Fibroblast of skin of right biceps (primary cell): ENCODE measurements at places on chromosomes 13 and 19.

DNA sequence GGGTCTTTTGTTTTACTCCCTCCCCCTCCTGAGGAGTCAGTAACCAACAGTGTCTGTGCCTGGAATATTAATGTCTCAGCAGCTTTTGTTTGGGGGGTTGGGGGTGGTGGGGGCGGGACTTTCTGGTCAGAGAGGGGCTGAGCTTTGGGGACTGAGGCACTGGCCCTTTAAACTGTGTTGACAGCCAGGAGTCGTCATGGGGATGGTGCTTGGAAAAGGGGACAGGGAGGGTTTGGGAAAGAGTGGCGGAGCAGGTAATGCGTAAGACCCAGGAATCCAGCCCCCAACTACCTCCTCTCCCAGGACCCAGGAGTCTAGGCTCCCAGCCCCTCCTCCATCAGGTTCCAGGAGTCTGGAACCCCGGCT lies 5.2 kb downstream of the CADM4 start:
- no peak for DNase-seq

DNA sequence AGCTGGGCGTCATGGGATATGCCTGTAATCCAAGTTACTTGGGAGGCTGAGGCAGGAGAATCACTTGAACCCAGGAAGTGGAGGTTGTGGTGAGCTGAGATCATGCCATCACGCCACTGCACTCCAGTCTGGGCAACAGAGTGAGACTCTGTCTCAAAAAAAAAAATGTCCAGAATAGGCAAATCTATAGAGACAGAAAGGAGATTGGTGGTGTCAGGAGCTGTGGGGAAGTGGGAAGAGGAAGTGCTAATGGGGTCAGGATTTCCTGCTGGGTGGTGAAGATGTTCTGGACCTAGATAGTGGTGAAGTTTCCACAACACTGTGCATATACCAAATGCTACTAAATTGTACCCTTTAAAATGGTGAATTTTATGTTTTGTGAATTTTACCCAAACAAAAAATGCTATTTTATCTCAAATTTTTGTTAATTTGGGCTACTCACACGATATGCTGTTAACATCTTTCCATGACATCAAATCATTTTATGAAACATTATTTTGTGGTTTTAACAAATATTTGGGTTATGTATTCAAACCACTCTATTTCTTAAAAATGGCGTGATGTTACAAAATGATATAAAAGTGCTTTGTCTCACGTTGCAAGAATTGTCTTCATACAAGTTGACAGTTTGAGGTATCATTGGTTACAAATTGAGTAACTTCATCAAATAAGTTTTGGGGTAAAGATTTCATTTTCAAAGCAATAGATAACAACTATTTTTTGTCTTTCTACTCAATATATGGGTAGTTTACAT lies 7.4 kb upstream of the CYP4F3 start:
- no peak for DNase-seq

GRCh38 chr13:34019870-34020269 lies 201.9 kb downstream of the RFC3 start:
- peak; percentile 46 for DNase-seq

DNA sequence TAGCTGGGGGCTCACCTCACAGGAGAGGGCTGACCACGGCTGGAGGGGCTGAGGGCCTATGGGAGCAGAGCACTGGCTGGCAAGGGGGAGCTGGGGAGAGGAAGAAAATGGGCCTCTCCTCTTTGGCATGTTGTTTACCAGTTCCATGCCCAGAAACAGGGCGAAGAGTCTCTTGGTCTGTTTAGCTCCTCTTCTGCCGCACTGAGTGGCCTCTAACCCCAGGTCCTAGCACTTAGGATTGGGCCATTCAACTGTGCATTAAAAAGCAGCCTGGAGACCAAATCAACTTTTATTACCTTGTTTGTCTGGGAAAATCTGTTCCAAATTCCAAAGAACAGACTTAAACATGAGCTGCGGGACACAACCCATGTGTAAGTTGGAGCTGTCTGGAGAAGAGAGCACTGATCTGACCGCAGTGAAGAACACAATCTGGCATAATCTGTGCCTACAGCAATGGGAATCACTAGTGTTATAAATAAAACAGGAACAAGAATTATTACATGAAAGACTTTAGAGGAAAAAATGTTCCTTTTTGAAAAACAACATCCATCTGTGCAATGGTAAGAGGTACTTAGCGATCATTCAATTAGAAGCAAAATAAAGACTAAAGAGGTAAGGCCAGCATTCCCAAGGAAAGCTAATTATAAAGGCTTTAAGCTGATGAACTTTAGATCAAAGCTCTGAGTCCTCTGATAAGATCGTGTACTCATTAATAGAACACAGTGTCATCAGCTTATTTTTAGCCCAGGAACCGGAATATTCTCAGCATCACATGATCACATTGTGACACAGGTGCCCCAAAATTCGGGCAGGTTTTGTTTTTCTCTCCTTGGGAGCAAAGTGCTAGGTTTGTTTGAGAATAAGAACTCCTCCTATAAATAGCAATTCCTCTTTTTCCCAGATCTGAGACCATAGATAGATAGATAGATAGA lies 243.2 kb downstream of the COL4A1 start:
- no peak for DNase-seq

DNA sequence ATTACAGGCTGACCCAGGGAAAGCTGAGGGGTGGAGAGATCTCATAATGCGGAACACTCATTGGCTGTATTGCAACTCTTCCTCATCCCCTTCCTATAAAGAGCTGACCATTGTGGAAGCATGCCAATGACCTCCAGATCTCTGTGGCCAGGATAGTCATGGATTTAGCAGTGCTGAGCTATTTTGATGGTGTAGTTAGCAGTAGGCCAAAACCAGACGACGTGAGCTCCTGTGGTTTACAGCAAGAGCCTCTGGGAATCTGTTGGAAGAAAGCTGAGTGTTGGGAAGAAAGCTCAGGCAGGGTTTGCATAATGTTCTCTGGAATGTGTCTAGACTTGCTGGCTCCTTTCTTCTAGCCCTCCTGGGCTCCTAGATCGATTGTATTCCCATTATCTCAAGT lies 187.5 kb upstream of the GPC6 start:
- peak; percentile 77 for DNase-seq

GRCh38 chr13:51524829-51525566 lies 59.3 kb upstream of the WDFY2 start:
- peak; percentile 48 for DNase-seq

GRCh38 chr13:88866195-88866594 lies 1195.0 kb downstream of the SLITRK5 start:
- DNase-seq, result no peak

DNA sequence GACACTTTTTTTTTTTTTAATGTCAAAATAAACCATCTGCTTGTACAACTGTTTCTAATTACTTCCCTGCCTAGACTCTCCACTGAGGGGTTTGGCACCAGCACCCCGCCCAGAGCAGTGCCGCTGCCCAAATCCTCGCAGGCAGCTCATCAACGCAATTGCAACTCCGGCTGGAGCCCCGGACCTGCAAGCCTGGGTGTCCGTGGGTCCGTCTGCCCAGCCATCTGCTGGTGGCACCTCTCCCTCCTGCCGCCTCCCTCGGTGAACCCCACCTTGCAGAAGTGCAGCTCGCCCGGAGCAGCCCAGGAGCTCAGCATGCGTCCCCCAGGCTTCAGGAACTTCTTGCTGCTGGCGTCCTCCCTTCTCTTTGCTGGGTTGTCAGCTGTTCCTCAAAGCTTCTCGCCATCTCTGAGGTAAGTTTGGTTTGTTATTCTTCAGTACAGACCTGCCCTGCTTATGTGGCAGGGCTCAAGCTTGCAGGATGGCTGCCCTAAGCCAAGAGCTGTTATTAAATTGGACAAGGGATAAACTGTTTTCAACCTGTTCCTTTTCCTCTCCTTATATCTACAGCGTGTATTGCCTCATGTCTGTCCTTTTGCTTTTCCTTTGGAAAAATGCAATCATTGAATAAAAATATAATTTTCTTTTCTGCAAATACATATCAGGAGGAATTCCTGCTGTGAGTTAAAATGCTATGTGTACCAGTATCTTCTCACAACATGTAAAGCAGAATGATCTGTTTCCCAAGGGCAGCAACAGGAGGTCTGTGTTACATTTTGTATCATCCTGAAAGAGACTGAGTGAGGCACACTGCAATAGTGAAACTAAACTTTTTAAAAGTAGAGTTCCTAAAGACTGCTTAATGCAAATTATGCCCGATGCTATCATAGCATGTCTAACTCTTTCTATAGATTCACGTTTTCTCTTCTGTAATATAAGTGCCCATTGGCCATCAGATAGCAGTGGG lies at the start of gene ITGBL1:
Gene ITGBL1, plus strand, starts transcription at position 157 of the 967 bp plus-strand sequence. Its CDS starts 159 bp downstream, at position 316.
- peak; percentile 46 for DNase-seq

GRCh38 chr19:41205995-41206394 lies 13.0 kb downstream of the CYP2S1 start:
- no peak for DNase-seq

GRCh38 chr13:23202383-23202782 lies 21.6 kb downstream of the SGCG start:
- DNase-seq, result peak; percentile 47

DNA sequence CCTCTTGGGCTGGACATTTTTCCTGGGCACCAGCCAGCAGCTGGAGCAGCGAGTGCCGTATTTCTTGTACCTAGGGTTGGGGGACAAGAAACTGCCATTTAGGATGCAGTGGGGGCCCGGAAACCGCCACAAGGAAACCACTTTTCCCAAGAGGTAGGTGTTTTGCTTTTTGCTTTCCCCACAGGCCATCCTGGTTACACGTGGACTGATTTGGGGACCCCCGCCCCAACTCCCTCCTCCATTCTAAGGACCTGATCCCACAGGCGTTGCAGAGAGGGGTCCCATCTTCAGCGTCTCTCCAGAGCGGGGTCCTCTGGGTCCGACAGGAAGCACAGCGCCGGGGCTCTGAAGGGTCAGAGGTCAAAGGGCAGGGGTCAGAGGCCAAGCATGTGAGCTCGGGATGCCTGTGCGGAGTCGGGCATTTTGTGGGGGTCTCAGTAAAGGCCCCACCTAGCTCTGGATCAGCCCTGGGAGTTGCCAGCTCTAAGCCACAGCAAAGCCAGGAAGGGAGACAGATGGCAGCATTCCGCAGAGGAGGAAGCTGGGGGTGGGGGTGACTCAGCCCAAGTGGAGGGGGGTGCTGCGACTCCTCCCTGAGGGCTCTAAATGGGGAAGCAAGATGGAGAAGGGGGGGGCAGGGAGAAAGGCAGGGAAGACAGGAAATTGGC lies 4.3 kb downstream of the ZGLP1 start:
- DNase-seq, result peak; percentile 82

GRCh38 chr13:79194272-79194671 lies 211.8 kb downstream of the RBM26 start:
- no peak for DNase-seq

DNA sequence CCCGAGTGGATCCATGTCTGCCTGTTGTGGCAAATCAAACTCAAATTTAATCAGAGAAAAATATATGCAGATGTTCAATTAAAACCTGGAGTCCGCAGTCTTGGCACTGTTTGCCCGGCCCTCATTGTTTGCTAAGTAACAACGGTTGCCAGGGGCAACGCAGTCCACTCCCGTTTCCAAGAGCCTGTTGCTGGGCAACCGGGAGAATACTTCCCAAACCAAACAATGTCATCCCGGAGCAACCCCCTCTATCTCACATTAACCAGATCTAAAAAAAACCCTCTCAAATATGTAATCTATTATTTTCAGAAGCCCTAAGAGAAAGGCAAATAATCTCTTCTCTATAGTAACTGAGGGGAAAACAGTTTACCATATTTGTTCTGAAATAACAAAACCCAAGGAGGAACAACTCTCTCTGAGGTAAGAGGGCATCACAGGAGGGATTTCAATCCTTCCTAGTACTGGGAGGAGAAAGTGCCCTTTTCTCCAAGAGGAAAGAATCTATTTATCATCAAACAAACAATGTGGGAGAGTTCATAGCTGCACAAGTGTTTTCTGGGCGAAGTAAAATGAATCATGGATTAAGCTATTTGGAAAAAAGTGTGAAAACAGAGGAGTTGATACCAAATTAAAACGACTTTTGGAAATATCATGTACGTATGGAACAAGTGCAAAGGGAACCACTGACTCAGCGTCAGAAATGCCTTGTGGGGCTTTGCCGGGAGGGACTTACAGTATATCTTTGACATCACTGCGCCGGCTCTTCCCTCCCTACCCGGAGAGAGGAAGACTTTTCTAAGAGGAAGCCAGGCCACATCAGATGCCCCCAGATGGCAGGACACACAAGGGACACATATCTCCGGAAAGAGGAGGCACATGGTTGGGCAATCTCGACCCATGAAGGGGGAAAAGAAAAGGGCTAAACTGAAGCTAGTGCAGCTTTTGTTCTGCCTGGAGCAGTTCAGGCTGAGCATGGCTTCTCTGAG lies 43.3 kb downstream of the RFX2 start:
- DNase-seq, result peak; percentile 96
